ENCODE measurements at places on chromosomes 12 and 14. TPM values are rescaled to one million over a fixed set of nuclear protein-coding genes. Genes with fewer than 3 reads are reported as not detected.
A peak's percentile ranks its signal among the peaks of the same experiment; 100 is the strongest.

Gene TMEM30B
- total RNA-seq: 1.1 TPM

Gene PLBD1
- total RNA-seq: 4.7 TPM

DNA sequence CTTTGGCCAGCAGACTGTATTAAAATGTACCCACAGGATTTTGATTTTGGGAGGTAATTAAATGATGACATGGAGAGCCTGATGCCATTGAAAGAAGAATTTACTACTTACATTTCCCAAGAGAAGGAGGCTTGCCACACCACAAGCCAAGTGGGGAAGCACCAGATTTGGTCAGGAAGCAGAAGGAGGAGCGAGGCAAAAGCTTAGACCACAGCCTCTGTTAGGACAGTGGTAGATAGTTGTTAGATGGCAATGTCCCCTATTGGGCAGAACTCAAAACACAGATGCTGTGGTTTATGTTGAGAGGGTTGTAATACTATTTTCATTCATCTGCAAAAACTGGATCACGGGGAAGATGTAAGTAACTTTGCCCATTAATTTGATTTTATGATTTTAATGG, 709.4 kb downstream of the VRK1 start:
- no peak overlapping the region for H3K4me3 ChIP-seq
- no peaks in the 10 kb centered on the region for H3K27me3 ChIP-seq
- H3K4me1 ChIP-seq: no peaks in the 10 kb centered on the region
- no peaks in the 10 kb centered on the region for H3K36me3 ChIP-seq

Gene IGFBP6
- total RNA-seq: 431 TPM

GRCh38 chr12:121874071-121874470, 14.5 kb upstream of the PSMD9 start:
- no peak for DNase-seq
- peaks cover 9% of the 10 kb centered on the region for H3K4me1 ChIP-seq
- no peaks in the 10 kb centered on the region for H3K27me3 ChIP-seq

- H3K4me3 ChIP-seq: no peak overlapping the region
- DNase-seq: peak; percentile 3
- H3K27ac ChIP-seq: no peak overlapping the region
- peaks cover 19% of the 10 kb centered on the region for H3K4me1 ChIP-seq
- no peaks in the 10 kb centered on the region for H3K36me3 ChIP-seq
Measured at GRCh38 chr14:31268216-31268615, 60.6 kb upstream of the HECTD1 start.

Gene RAB15
- 4.1 TPM for total RNA-seq

Gene TAS2R30
- total RNA-seq: 9.7 TPM

- H3K27ac ChIP-seq: no peak overlapping the region
- no peak overlapping the region for H3K4me3 ChIP-seq
- no peaks in the 10 kb centered on the region for H3K36me3 ChIP-seq
- DNase-seq: no peak
Measured at GRCh38 chr12:89661706-89662330, 46.8 kb downstream of the ATP2B1 start.

DNA sequence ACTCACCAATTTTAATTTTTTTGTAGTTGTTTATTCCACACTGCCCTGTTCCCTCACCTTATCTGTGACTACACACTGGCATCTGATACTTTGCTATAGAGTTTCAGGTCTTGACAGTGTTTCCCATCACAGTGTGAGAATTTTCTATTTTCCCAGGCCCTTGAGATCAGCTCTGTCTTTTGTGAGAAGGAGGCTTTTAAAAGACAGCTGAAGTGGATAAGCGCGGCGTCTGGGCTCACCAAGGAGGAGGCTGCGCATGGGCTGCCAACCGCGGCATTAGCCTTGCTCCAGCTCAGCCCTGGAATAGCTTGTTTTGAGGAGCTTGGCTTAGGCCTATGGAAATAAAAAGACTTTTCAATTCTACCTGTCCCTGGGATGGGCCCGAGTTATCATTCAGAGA, 181.3 kb downstream of the RMST start:
- no peak overlapping the region for H3K4me3 ChIP-seq
- DNase-seq: no peak
- no peaks in the 10 kb centered on the region for H3K4me1 ChIP-seq
- no peaks in the 10 kb centered on the region for H3K27me3 ChIP-seq
- H3K27ac ChIP-seq: no peak overlapping the region

- no peaks in the 10 kb centered on the region for H3K36me3 ChIP-seq
- H3K4me3 ChIP-seq: peak overlapping the region; percentile 33
- no peaks in the 10 kb centered on the region for H3K27me3 ChIP-seq
- peak; percentile 49 for DNase-seq
Measured at GRCh38 chr14:71488703-71489191, 443.5 kb upstream of the RGS6 start.

GRCh38 chr12:105107171-105107493, 399 bp upstream of the WASHC4 start:
- peaks cover 7% of the 10 kb centered on the region for H3K36me3 ChIP-seq
- no peaks in the 10 kb centered on the region for H3K27me3 ChIP-seq
- H3K27ac ChIP-seq: peak overlapping the region; percentile 85
- H3K4me3 ChIP-seq: peak overlapping the region; percentile 94

Gene POMT2
- total RNA-seq: 13.3 TPM

- DNase-seq: no peak
- peaks cover 8% of the 10 kb centered on the region for H3K36me3 ChIP-seq
- peak overlapping the region; percentile 64 for H3K27ac ChIP-seq
- H3K4me3 ChIP-seq: peak overlapping the region; percentile 60
Measured at GRCh38 chr14:61703342-61704129, 8.2 kb downstream of the HIF1A start.

GRCh38 chr14:77018785-77019184, 9.7 kb downstream of the IRF2BPL start:
- H3K27me3 ChIP-seq: no peaks in the 10 kb centered on the region
- H3K4me3 ChIP-seq: no peak overlapping the region
- DNase-seq: no peak
- no peaks in the 10 kb centered on the region for H3K36me3 ChIP-seq
- H3K4me1 ChIP-seq: peaks cover 9% of the 10 kb centered on the region
- no peak overlapping the region for H3K27ac ChIP-seq

GRCh38 chr14:24366413-24366720, 1.6 kb upstream of the NFATC4 start:
- H3K4me3 ChIP-seq: peak overlapping the region; percentile 90
- no peak for DNase-seq
- H3K27me3 ChIP-seq: no peaks in the 10 kb centered on the region
- H3K27ac ChIP-seq: peak overlapping the region; percentile 99
- H3K36me3 ChIP-seq: peaks cover 17% of the 10 kb centered on the region

GRCh38 chr12:43362910-43363694, 188.9 kb downstream of the ADAMTS20 start:
- no peak overlapping the region for H3K4me3 ChIP-seq
- H3K4me1 ChIP-seq: no peaks in the 10 kb centered on the region
- H3K27ac ChIP-seq: no peak overlapping the region
- no peaks in the 10 kb centered on the region for H3K27me3 ChIP-seq
- H3K36me3 ChIP-seq: no peaks in the 10 kb centered on the region
- DNase-seq: peak; percentile 29

DNA sequence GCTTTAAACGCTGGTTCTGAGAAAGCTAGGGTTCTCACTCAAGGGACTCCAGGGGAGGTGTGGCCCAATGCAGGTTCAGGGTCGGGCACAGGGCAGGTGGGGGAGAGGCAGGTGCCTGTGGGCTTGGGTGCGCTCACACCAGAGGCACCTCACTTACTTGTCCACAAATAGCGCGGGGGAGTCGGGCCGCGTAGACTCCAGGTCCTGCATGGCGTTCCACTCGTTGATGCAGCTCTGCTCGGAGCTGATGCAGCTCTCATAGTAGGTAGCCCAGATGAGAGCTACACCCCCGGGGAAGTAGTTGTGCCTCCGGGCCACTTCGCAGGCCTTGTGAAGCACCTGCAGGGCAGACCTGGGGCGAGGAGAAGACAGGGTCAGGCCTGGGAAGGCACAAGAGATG, 49.9 kb downstream of the SSH1 start:
- H3K27ac ChIP-seq: peak overlapping the region; percentile 99
- H3K4me1 ChIP-seq: peaks cover 44% of the 10 kb centered on the region
- no peak for DNase-seq
- H3K27me3 ChIP-seq: no peaks in the 10 kb centered on the region
- peaks cover 95% of the 10 kb centered on the region for H3K36me3 ChIP-seq
- H3K4me3 ChIP-seq: no peak overlapping the region

DNA sequence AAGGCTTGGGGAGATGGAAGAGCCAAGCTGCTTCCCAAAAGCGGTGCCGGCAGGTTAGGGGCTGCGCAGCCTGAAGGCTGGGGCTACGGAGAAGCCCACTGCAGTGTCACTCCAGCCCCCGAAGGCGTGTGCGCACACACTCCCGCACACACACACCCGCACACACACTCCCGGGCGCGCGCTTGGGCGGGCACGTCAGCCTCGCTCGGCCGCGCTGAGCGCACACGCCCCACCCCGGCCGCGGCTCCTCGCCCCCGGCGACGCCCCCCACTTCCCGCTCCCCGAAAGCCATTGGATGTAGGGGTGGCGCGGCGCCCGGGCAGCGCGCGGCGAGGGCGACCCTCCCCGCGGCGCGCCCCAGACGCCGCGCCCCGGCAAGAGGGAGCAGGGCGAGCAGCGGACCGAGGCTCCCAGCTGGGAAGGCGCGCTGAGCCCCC, at the start of gene KCNK10:
KCNK10 (minus strand) TSS at position 184 of the 437 bp plus-strand sequence. CDS start 471 bp downstream, outside the sequence.
- no peaks in the 10 kb centered on the region for H3K4me1 ChIP-seq
- no peaks in the 10 kb centered on the region for H3K36me3 ChIP-seq
- DNase-seq: peak; percentile 73
- H3K27me3 ChIP-seq: peaks cover 63% of the 10 kb centered on the region
- no peak within 1 kb of the TSS for H3K27ac ChIP-seq

DNA sequence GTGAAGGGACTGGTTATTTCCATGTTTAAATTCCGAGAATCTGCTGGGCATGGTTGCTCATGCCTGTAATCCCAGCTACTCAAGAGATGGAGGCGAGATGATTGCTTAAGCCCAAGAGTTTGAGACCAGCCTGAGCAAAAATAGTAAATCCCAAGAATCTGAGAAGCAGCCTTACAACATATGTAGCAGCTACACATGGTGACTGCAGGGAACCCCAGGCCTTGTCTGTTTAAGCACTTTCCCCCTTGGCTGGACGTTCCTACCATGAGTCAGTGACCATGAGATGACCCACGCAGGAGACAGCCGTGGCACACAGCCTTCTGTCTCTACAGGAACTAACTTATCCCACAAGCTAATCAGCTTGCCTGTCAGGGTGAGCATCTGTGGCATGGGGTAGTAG, 5.5 kb upstream of the SLC24A4 start:
- H3K4me3 ChIP-seq: no peak overlapping the region
- peaks cover 9% of the 10 kb centered on the region for H3K4me1 ChIP-seq
- peak; percentile 86 for DNase-seq
- peaks cover 26% of the 10 kb centered on the region for H3K27me3 ChIP-seq
- H3K27ac ChIP-seq: no peak overlapping the region
- no peaks in the 10 kb centered on the region for H3K36me3 ChIP-seq

GRCh38 chr12:74595696-74596095, 58.1 kb downstream of the ATXN7L3B start:
- H3K4me1 ChIP-seq: no peaks in the 10 kb centered on the region
- no peak overlapping the region for H3K27ac ChIP-seq
- no peak overlapping the region for H3K4me3 ChIP-seq
- H3K27me3 ChIP-seq: no peaks in the 10 kb centered on the region
- no peaks in the 10 kb centered on the region for H3K36me3 ChIP-seq
- DNase-seq: no peak

- no peak overlapping the region for H3K4me3 ChIP-seq
- H3K27me3 ChIP-seq: peaks cover 21% of the 10 kb centered on the region
- H3K27ac ChIP-seq: no peak overlapping the region
- no peaks in the 10 kb centered on the region for H3K4me1 ChIP-seq
Measured at GRCh38 chr14:100900837-100901390, 2.6 kb downstream of the RTL1 start.

Gene OR5AU1
- not detected for total RNA-seq

Gene FOXN4
- not detected for total RNA-seq

DNA sequence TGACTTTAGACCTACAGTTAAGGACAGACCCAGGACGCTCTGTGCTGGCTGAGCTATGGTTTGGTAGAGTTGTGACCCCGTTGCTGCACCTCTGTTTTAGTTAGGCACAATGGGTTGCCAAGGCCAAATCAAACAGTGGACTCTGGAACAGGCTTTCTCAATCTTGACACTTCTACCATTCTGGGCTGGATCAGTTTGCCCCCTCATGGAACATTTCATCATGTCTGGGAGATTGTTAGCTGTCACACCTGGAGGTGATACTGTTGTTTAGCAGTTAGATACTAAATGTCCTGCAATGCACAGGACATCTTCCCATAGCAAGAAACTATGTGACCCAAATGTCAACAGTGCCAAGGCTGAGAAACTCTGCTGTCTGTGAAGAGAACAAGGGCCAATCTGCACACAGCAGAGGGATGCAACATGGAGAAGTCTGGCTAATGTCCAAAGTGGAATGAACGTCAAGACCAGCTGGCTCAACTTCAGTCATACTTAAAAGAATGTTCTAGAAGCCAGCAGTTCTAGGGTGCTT, 65.6 kb upstream of the DICER1 start:
- peaks cover 8% of the 10 kb centered on the region for H3K4me1 ChIP-seq
- DNase-seq: no peak
- no peak overlapping the region for H3K27ac ChIP-seq
- H3K36me3 ChIP-seq: no peaks in the 10 kb centered on the region
- no peaks in the 10 kb centered on the region for H3K27me3 ChIP-seq
- no peak overlapping the region for H3K4me3 ChIP-seq

DNA sequence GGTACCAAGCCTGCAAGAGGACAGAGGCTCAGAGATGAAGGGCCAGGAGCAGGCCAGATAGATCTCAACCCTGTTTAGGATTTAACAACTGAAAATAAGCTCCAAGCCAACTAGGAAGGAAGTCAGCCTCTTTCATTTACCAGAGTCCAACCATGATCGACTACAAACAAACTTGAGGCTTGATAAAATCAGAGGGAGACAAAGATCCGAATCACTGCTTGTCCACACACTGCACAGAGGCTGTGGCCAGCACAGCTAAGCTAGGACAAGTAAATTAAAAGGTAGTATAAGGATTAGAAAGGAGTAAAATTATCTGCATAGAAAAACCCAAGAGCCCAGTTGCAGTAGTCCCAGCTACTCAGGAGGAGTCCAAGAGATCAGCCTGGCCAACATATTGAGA, 40.3 kb downstream of the FAM222A start:
- peaks cover 5% of the 10 kb centered on the region for H3K27me3 ChIP-seq
- no peaks in the 10 kb centered on the region for H3K4me1 ChIP-seq
- H3K27ac ChIP-seq: no peak overlapping the region
- H3K36me3 ChIP-seq: no peaks in the 10 kb centered on the region
- H3K4me3 ChIP-seq: no peak overlapping the region

DNA sequence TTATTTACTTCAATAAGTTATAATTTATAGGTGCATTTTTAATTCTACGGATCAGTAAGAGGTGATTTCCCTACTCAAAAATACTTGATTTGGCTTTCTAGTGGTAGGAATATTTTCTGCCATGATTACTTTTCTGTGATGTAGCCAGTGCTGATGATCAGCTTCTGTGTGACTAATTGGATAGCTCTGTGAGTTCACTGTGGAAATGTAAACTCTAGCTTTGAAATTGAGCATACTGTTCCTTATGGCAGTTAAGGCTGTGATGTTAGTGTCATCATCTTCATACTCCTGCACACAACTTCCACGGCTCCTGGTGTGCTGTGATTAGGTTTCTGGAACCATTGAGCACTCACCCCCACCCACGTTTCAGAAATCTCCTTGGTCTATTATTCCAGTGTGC, 48.2 kb downstream of the PLEKHA5 start:
- H3K4me1 ChIP-seq: peaks cover 4% of the 10 kb centered on the region
- H3K4me3 ChIP-seq: no peak overlapping the region

All from osteoblast (primary cell).